GM04503 (cell line): ENCODE measurements at places on chromosomes 6 and 20.

- no peak for DNase-seq
Observed at GRCh38 chr6:84361372-84362192, 134.1 kb upstream of the CEP162 start.

DNA sequence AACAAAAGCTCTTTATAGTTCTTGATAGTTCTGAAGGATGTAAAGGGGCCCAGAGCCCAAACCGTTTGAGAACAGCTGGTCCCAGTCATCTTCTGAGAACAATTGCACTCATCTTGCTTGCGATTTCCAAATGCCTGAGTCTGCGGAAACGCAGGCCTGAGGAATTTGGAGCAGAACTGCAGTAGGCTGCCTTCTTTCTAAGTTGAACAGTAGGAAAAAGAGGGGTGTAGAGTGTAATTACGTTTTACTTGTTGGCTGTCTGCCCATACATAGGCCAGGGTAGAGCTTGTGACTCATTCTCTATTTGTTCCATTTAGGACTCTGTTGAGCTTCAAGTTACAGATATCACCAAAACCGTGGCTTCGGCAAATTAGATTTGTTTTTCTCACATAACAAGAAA lies 42.0 kb upstream of the KIF16B start:
- no peak for DNase-seq

GRCh38 chr6:149054559-149055194 lies 262.8 kb upstream of the TAB2 start:
- DNase-seq: no peak

DNA sequence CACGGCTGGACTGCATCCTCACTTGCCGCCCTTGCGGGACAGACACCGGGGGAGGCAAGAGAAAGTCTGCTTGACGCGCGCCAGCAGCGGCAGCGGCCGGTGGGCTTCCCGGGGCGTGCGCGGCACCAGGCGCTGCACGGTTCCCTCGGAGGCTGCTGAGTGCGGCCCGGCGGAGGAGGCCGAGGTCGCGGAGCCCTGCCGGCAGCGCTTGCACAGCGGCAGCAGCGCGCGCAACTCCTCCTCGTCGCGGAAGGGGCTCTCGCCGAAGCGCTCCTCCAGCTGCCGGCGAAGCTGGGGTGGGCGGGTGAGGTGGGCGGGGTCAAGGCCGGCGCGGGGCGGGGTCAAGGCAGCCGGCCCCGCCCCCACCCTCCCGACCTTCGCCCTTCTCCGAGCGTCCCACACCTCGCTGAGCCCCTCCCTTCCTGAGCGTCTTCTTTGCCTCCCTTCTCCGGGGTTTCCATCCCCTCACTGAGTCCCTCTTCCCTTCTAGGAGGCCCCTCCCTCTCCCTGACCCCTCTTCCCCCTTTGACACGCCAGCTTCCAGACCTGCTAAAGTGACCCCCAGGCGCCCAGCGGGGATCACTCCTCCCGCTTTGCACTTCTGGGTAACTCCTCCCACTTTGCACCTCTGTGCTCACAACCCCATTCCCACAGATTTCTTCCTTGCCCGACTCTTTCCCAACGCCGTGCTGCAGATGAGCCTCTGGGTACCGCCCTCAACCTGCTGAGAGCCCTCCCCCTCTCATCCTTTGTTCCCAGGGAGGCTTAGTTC lies 8.8 kb downstream of the DUSP15 start:
- DNase-seq: no peak

- DNase-seq: no peak
Observed at GRCh38 chr6:110781522-110782214, 33.6 kb downstream of the CDK19 start.

DNA sequence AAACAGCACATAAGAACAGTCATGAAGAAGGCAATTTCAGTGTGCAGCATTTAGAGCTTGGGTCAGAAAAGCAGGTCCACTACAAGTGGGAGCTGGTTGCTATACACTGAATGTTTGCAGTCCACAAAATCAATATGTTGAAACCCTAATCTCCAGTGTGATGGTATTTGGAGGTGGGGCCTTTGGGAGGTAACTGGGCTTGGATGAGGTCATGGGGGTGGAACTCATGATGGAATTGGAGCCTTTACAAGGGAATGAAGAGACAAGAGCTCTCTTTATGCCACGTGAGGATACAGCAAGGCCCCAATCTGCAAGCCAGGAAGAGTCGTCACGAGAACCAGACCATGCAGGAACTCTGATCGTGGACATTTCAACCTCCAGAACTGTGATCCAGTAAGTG lies 216.7 kb upstream of the SLC35B3 start:
- DNase-seq: no peak
